ENCODE measurements at places on chromosomes 13 and 19.

GRCh38 chr13:37695200-37695599, 96.6 kb upstream of the POSTN start:
- DNase-seq: no peak

- DNase-seq: no peak
These were observed 117.5 kb downstream of the ATP8A2 start for GRCh38 chr13:25489238-25489637.

- DNase-seq: peak; percentile 26
These were observed 935 bp downstream of the ARID3A start for GRCh38 chr19:926589-927350.

GRCh38 chr13:67139551-67139950, 90.6 kb downstream of the PCDH9 start:
- DNase-seq: no peak

- peak; percentile 86 for DNase-seq
These were observed 8.8 kb upstream of the ZNF541 start for GRCh38 chr19:47581605-47582319.

GRCh38 chr13:109773276-109773675, 13.1 kb downstream of the IRS2 start:
- peak; percentile 77 for DNase-seq

DNA sequence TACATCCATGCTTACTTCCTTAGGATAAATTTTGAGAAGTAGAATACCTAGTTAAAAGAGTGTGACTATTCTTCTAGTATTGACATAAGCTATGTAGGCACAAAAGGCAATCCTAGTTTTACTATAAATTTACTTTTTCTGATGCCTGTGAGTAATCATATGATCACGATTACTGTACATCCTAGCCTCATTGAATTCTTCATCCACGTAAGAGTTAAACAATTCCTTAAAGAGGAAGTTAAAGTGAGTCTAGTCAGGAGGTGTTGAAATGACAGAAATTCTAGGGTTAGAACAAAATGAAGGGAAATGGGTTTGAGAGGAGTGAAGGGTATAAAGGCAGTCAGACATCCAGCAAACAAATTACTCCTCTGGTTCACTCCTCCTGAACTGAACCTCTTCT, at the start of gene ACOD1:
Gene ACOD1 (plus strand): TSS at position 363 of the 400 bp plus-strand sequence. CDS start 48 bp downstream, outside the sequence.
- DNase-seq: peak; percentile 64

GRCh38 chr13:76830805-76831204, 55.4 kb downstream of the KCTD12 start:
- no peak for DNase-seq

DNA sequence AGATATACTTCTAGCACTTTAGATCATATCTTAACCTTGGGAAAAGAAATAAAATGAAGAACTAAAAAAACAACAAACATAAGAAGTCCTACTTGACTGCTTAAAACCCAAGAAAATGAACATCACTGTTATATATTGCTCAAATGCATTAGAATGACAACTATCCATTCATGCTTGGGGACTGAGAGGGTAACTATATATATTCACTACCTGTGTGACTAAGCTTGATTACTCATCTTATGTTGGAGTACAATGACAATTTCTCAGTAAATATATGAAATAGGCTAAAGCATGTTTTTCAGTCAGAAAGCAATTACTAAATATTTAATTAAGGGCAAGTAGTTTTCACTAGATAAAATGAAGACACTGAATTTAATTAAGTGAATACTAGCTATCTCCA, 40.1 kb downstream of the ZC3H13 start:
- DNase-seq: peak; percentile 57

DNA sequence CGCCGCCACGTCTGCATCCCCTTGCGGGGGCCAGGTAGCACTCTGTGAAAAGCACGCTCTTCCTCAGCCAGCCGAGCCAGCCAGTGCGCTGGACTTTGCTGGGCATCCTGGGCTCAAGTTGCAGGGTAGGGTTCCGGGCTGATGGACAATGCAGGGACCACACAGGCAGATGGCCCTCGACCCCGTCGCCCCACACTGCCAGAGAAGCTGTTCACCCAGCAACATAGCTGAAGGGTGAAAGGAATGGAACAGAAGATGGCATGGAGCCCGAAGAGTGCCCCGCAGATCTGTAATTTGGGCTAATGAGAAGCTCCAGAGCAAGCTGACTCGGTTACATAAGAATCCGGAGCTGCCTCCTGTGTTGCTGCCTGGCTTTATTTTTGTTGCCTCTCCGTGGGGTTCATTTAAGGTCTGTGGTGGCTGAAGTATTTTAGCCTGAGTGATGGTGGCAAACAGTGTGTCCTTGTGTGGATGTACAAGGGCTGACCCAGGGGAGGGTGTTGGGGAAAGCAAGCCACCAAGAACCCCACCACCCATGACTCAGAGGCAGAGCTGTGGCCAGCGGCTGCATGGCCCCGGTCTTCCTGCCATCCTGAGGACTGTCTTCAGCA, 105.8 kb downstream of the SOX1 start:
- no peak for DNase-seq

DNA sequence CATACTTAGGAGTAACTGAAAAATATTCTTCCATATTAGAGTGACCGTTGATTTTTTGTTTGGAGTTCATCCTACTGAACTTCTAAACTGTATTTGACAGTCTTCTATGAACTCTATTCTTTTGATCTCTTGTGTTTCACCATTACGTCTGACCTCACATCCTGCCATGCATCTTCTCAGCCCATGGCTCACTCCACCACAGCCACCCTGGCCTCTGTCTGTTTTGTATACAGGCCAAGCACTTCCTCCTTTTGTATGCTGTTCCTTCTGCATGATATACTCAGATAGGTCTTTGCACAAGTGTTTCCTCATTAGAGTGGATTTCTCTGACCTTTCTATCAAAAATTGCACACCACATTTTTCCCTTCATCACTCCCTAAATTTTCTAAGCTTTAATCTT, 119.9 kb downstream of the MAB21L1 start:
- no peak for DNase-seq

DNA sequence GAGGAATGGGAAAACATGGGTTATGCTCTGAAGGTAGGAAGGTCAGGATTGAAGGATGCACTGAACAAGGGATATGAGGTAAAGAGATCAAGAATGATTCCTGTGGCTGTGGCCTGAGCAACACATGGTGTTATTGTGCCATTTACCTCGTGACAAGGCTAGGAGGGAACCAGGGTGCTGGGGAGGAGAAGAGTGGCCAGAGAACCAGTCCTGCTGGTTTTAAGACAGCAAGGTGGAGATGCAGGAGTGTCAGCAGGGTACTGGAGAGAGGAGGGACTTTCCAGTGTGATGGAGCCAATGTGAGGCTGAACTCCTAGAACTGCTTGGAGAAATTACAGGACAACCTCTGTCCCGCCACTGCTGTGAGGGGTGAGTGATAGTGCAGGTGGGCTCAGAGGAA, 282.4 kb downstream of the MYO16 start:
- DNase-seq: peak; percentile 37

DNA sequence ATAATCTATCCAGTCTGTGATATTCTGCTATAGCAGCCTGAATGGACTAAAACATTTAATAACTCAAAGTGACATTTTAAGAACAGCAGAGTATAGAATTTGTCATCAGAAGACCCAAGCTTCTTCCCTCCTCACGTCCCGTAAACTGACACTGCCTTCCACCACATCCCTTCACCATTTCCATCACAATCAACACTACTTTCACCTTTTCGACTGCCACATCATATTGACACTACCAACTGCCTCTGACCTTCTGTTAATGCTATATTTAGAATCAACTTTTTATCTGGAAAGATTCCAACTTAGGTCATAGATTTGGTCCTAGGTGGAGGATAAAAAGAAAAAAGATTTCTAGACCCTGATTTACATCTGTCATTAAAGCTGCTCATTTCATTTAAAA, 39.6 kb downstream of the STOML3 start:
- DNase-seq: no peak

DNA sequence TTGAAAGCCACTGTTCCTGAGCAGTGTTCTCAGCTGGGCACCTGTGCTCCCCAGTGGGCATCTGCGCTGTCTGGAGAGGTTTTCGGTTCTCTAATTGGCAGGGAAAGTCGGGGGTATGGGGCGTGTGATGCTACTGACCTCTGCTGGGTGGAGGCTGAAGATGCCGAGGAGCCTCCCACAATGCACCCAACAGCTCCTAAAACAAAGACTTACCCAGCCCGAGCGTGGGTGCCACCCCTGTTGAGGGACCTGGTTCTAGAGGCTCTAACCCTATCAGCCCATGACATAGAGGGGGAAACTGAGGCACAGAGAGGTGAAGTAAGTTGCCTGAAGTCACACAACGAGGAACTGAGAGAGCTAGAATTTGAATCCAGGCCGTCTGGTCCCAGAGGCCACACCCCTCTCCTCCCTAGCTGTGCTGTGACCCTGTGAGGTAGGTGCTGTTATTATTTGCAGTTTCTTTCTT, 2.3 kb downstream of the SPACA4 start:
- DNase-seq: peak; percentile 35

DNA sequence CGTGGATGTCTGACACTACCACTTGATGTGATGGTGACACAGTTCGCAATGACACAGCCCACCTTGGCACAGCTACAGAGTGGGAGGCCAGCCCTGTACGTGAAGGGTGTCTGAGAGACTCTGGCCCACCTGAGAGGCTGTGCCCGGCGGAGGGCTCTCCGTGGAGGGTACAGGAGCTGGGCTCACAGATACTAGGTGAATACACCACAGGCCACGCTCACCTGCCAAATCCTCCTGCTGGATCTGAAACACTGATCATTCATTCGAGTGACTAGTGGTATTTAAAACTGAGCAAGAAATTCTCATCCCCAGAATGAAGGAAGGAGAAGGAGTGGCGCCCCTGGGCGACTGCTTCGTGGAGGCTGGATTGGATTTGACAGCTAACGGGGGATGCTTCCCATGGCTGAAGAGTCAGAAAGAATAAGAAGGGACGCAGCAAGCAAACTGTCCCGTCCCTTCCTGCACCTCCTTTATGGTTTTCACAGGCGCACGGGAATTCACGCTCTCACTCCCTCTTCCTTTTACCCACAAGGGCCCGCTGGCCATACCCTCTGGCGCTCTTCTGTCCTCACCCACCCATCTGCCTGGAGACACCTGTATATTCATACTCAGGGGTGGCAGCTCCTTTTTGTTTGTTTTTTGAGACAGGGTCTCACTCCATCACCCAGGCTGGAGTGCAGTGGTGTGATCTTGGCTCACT, 25.0 kb downstream of the CEBPG start:
- no peak for DNase-seq

DNA sequence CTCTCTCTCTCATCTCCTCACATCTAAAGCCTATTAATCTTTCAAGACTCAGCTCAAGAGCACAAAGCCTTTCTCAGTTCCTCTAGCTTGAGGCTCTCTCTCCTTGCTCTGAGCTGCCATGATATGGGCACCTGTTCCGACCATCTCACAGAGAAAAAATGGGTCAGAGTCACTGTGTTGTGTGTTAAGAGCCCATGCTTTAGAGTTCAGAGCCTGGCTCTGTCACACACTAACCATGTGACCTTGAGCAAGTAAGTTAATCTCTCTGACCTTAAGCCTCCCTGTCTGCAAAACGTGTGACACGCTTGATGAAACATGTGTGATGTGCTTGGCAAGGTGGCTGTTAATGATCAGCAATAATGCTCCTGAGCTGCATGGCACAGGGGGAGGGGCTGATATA, 245.2 kb downstream of the DLEU7 start:
- no peak for DNase-seq

GRCh38 chr13:106660746-106661625, 93.0 kb upstream of the ARGLU1 start:
- DNase-seq: no peak

Data from PC-3 (cell line).